ENCODE measurements at places on chromosomes 13 and 19.

DNA sequence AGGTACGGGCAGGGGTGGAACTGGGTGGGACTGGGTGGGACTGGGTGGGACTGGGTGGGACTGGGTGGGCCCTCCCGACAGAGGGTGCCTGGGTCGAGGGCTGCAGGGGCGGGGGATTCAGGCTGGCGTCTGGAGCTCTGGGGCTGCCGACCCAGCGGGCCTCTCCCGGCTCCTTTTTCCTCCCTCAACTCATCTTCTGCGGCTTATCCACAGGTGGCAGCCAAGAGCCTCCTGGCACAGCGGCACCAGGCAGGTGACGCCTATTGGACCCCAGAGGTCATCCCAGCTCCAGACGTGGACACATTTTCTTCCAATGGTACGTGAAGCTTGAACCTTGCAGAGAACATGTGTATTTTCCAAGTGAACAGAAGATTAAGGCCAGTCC is 533 bp downstream of the ZNF544 start:
- DNase-seq: no peak

- no peak for DNase-seq
Measured at GRCh38 chr19:50830266-50831025, 2.9 kb downstream of the KLK15 start.

GRCh38 chr13:40613914-40614313 is 52.5 kb downstream of the FOXO1 start:
- DNase-seq: no peak

- DNase-seq: no peak
Measured at GRCh38 chr19:53055117-53055516, 10.6 kb downstream of the ERVV-2 start.

DNA sequence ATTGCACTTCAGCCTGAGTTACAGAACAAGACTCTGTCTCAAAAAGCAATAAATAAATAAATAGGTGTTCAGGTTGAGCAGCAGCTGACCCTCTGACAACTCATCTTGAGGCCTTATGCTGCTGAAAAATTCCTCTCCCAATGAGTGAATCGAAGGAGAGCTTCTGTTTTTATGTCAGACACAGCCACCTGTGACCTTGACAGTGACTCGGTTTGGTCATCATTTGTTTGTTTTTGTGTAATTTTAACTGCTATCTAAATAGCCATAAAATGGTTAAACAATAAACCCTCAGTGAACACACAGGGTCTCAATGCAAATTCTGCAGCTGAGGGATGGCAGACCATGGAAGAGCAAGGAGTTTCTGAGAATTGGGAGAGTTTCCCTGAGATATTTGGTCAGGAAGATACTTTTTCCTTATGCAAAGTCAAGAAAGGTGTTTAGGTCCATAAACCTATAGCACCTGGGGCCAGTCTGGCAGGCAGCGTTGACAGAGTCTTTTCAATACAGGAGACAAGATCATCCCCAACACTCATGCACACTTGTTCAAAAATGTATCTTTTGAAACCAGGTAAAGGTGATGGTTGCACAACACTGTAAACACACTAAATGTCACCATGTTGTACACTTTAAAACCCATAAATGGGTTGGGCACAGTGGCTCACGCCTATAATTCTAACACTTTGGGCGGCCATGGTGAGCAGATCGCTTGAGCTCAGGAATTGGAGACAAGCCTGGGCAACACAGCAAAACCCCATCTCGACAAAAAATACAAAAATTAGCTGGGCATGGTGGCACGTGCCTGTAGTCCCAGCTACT is 16.6 kb upstream of the SLC25A30 start:
- DNase-seq: no peak

- no peak for DNase-seq
Measured at GRCh38 chr13:113077953-113078901, 27.4 kb upstream of the F7 start.

- DNase-seq: no peak
Measured at GRCh38 chr19:19911150-19911549, 10.4 kb downstream of the ZNF93 start.

DNA sequence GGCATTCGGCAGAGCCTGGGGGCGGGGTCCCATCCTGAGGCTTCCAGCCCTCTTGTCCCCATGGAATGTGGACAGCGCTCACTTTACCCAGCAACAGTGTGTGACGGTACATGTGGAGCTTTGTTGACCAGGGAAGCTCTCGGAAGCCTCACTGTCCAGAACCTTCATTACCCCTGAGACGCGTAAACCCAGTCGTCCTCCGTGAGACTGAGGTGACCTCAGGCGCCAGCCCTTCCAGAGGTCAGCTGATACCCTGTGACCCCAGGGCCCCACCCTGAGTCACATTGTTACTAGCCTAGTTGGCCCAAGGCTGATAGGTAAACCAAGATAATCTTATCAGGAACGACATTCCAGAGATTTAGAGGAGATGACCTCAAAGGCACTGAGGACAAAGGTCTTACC is 10.2 kb upstream of the TMEM160 start:
- DNase-seq: no peak
